HAP-1 (cell line): ENCODE measurements at places on chromosomes 6 and 20.

- no peak for DNase-seq
These were observed 308.2 kb upstream of the SGK1 start for GRCh38 chr6:134626086-134626485.

- no peak for DNase-seq
These were observed 116.7 kb downstream of the SIM1 start for GRCh38 chr6:100347901-100348550.

GRCh38 chr6:142412658-142413057, 110.9 kb downstream of the ADGRG6 start:
- no peak for DNase-seq

DNA sequence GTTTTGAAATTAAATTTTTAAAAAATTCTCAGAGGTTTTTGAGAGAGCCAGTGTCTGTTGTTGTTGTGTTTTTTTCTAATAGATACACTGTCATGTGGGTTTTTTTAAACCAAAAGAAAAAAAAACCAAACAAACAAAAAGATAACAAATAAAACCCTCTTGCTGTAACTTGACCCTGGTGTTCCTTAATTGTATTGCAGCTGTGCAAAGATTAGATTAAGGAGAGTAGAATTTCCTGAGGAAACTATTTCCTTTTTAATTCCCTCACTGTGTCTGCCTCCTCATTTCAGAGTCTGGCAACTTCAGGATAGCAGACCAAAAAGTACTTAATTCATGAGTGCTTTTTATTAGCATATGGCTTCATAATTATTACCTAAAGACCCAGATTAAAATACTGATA, 281.9 kb downstream of the EPM2A start:
- DNase-seq: no peak

GRCh38 chr20:40960101-40960500, 68.5 kb upstream of the TOP1 start:
- no peak for DNase-seq

- DNase-seq: no peak
These were observed 141.5 kb upstream of the PDE7B start for GRCh38 chr6:135710042-135710441.

DNA sequence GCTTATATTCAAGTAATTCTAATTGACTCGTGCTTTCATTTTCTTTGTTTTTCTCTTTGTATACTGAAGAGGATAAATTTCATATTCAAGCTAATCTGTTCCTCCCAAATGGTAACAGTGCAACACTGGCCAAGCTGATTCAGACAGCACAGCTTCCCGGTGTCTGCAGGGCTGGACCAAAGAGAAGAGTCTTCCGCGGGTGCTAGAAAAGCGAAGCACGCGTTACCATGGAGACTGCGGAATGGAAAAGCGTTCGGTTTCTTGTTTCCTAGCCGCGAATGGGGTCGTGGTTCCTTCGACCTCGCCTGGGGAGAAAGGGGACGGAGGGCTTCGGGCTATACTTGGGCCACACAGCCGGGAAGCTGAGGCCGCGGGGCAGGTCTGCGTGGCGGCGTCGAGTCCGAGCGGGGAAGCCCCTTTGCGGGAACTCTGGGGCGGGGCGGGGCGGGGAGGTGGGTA, 6.2 kb upstream of the ZNF311 start:
- peak; percentile 72 for DNase-seq

DNA sequence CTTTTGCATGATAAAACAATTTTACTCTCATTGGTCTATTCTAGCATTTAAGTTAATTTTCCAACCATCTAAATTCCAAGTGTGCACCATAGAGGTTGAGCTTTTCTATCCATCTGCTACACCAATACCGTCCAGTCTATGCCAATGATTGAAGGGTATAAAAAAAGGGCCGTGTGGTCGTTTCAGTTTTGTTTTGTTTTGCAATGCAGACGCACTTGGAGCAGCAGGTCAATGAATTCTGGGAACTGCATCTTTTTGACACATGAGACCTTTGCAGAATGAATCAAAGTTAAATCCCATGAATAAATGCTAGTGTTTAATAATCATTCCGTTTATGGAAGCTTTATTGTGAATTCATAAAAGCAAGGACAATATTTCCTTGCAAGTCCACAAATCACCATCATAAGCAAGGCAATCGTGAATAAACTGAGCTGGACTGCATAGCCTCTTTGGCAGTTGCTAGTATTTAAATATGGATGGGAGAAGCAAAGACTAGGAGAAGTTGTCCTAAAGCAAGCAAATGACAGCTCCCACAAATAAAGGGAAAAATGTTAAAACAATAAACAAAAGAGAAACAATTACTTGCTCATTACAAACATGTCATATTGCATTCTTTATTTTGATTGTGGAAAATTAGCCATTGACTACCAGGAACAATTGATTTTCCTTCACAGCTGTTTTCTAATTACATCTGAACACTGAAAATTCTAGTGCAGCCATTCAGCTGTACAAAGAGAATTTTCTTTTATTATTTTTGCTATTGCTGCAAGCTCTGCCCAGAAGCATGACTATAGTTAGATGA, 649.7 kb upstream of the GJE1 start:
- peak; percentile 22 for DNase-seq

GRCh38 chr6:155378724-155379123, 64.4 kb upstream of the TFB1M start:
- no peak for DNase-seq

DNA sequence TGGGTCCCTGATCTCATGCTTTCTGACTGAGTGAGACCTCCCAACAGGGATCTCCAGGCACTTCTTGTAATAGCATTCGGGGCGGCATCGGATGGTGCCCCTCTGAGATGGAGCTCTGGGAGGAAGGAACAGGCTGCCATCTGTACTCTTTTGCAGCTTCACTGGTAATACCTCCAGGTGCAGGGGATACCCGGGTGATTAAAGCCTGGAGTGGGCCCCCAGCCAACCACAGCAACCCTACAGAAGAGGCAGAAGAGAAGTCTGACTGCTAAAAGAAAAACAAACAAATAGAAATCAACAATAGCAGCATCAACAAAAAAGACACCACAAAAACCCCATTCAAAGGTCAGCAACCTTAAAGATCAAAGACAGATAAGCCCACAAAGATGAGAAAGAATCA, 19.1 kb upstream of the PGK2 start:
- DNase-seq: no peak

DNA sequence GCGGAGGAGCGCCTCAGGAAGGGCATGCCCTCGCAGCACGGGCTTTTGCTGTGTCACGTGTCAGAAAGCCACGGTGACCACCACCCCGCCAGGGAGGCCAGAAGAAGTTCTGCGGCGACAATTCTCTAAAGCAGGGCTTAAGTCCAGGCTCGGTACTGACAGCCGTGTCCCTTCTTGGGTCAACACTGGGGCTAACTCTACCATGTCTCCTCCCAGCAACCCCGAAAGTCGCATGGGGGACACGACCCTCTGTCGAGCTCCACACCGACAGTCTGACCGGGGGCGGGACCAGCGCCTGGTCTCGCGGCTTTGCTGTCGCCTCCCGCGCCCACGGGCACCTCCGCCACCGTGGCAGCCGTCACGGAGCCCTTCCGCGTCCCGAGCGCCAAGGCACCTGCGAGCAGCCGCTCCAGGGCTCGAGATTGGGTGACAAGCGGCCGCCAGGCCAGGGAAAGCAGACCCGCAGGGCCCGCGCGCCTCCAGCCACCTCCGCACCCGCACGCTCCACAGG, 534 bp downstream of the NANP start:
- DNase-seq: no peak

- no peak for DNase-seq
These were observed 219.1 kb downstream of the ZMYND8 start for GRCh38 chr20:47137231-47137870.

DNA sequence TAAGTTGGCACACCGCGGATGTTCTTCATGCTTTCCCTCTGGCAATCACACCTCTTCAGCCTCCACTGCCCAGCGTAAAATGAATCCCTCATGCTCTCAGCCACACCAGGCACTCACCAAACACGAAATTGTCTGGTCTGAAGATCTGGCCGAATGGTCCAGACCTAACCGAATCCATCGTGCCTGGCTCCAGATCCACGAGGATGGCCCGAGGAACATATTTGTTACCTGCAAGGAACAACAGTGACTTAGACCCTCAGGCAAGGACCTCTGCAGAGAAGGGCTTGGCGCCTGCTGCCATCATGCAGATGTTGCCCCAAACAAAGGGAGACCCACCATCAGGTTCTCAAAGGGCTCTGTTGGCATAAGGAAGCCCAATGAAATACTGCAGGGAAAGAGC, 1.4 kb downstream of the TUBB2B start:
- no peak for DNase-seq

- no peak for DNase-seq
These were observed 3.0 kb upstream of the WFDC10A start for GRCh38 chr20:45626540-45626939.

GRCh38 chr6:131685266-131685780, 15.9 kb downstream of the OR2A4 start:
- DNase-seq: no peak

GRCh38 chr6:156646496-156646895, 130.7 kb upstream of the ARID1B start:
- no peak for DNase-seq

- DNase-seq: no peak
These were observed 159.8 kb upstream of the PRDM1 start for GRCh38 chr6:105926318-105926717.

DNA sequence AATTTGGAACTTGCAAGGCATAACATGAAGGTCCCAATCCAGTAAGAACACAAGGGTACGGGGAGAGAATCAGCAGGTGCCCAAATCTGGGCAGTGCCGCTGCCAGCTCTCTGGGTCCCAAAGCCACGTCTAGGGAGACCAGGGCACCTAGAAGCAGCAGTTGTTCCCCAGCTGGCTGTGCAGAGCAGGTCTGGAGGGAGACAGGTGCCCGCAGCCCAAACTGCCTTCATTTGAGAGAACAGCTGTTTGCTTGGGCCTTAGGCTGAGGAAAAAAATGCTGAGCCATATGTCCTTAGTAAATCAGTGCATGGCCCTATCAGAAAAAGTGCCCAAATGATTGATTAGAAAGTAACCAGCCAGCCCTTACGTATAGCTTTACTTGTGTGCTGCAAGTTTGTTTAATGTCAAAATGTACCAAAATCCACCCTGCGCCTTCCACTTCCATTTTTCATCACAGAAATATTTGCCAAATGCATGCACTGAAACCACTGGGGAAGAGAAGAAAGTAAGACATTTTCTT, 9.1 kb upstream of the PRELID3B start:
- DNase-seq: no peak

DNA sequence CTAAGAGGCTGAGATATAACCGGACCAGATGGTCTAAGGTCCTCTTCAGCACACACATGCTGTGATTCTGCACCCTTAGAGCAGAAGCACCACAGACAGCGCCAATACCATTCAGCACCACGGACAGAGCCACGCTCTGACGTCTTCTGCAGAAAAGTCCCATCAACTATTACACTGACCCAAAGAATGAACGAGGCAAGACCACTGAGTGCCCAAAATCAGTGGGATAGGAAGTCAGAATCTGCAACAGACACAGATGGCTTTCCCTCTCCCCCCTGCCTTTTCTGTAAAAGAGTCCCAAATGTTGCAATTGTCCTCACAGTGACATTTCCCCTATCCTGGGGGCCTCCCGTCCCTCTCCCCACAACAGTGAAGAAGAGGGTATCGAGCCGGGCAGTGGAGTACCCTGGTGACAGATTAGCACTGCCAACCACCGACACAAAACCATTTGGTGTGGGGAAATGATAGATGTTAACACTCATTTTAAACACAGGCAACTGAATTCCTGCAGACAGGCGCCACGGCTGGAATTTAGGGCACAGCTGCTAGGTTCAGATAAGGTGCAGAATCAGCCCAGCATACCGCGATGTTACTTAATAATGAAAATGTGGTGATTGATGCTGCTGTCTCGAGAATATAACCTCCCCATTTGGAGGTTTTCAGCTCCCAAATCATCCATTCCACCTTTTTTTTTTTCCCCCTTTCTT, 66.6 kb upstream of the CTNNBL1 start:
- DNase-seq: peak; percentile 78

- no peak for DNase-seq
These were observed 32.2 kb downstream of the RAMACL start for GRCh38 chr6:166554316-166554715.

DNA sequence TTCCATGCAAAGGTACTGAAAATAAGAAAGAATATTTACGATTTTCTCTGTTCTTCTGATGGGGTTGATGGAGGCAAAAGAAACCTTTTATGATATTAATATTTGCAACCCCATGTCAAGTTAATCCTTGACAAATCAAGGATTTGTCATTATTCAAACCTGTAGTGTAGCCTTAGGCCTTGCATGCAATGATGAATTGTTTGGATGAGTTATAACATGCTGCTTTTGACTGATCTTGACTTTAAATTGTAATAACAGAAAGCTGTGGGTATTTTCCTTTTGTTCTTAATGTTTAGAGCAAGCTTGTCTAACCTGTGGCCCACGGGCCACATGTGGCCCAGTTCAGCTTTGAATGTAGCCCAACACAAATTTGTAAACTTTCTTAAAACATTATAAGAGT, 13.0 kb upstream of the BAG2 start:
- DNase-seq: no peak

- no peak for DNase-seq
These were observed 184.0 kb downstream of the UTRN start for GRCh38 chr6:144469144-144469575.

DNA sequence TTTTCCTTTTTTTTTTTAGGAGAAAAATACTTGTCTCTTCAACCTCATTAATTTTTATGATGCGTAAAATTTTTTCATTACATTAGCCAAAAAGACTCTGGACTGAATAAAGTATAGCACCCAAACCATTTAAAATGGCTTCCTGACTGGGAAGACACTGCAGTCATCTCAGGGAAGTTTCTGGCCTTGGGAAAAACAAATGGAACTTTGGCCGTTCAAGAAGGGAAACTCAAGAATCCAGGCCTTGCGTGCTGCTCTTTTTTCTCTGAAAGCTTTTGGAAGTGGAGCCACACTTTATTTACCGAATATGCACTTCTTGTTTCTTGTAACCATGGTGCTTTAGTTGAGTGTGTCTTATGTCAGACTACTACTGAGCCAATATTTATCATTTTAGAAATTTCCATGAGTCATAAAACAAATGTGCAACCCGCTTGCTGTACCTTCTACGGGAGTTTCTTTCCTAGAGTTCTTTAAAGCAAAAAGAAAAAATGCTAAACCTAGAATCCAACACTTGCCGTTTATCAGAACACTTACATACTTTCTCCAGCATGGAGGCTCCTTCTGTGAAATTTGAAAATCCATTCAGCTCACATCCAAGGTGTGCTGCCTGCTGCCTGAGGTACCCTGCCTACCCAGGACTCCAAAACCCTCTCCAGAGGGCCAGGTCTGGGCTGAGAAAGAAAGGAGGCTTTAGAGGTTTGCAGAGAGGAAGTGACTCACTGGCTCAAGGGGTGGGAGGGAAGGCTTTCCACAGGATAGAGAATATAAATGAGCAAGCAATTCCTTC, 11.5 kb upstream of the DSTN start:
- DNase-seq: no peak
